Activated naive CD8-positive, alpha-beta T cell treated with anti-CD3 and anti-CD28 coated beads, Interleukin-2, amount 10 ng/mL, durations not matched to agents 7 days and 5 days (primary cell): ENCODE measurements at places on chromosomes 4 and X. TPM values are rescaled to one million over a fixed set of nuclear protein-coding genes. Genes with fewer than 3 reads are reported as not detected.

GRCh38 chr4:48963042-48963679 is 22.9 kb upstream of the CWH43 start:
- DNase-seq, result peak; percentile 47

GRCh38 chr4:174422893-174423256 is 99.4 kb downstream of the HPGD start:
- no peak for DNase-seq

- no peak for DNase-seq
Measured at GRCh38 chrX:17529151-17529745, 154.2 kb downstream of the NHS start.

DNA sequence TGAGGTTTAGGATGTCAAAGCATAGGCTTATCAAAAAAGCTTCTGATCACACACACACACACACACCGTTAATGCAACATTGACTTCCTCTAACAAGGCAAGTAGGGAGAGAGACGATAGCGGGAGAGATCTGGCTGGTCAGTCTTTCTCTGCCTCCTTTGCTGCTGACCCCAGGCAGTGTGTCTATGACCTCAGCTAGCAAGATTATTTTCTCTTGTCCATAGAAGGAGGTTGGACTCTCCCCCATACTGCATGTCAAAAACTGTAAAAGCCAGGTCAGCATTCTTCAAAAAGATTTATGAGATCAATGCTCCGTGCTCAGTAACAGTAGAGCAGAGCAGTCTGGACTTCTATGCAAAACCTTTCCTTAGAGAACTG is 63.5 kb upstream of the PGM2 start:
- no peak for DNase-seq

- DNase-seq, result no peak
Measured at GRCh38 chr4:183924362-183925044, 19.4 kb downstream of the STOX2 start.

SEC31A gene
- total RNA-seq, result 122 TPM

EXOC1 gene
- 35.5 TPM for total RNA-seq

USP17L27 gene
- not detected for total RNA-seq
